ENCODE measurements at places on chromosomes 5 and 9.

GRCh38 chr5:74993743-74994142, 58.6 kb downstream of the GCNT4 start:
- no peak for DNase-seq

GRCh38 chr5:176654856-176655255, 7.6 kb downstream of the TSPAN17 start:
- no peak for DNase-seq

DNA sequence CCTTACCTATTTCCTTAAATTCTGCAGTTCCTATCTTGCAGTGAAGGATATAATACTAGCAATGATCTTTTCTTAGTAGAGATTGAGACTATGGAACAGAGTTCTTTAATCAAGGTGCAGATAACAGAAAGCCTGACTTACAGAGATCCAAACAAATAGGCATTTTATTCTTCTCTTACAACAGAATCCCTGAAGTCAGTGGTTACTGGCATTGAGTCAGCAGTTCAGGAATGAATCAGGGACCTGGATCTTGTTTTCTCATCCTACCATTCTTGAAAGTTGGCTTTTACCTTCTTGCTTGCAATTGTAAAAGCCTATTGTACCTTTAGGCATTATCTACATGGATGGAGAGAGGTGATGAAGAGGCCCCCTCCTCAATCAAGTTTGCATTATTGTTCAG, 47.5 kb upstream of the TLE4 start:
- no peak for DNase-seq

- no peak for DNase-seq
These were observed 26.9 kb downstream of the CNOT6 start for GRCh38 chr5:180521101-180521500.

All from NCI-H1092 treated with DMSO at 0.1 percent for 48 hours (cell line).